Ecto neural progenitor cell (in vitro differentiated cells): ENCODE measurements at places on chromosomes 7 and 10.

DNA sequence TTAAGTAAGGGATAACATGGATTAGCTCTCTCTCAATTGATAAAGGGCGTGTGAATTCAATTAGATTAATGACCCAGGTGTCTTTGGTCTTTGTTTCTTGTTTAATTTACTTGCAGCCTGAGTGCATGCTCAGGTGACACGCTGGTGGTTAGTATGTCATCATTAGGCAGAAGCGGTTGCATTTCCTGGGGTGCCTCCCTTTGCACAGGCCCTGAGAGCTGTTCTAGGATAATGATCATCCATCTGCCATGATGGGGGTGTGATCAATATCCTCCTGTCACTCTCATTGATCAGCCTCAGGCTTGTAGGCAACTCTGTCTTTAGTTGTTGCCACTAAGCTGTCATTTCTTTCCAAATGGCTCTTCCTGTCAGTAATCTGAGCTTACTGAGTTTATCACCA is 99.6 kb upstream of the NPS start:
- no peak for DNase-seq

DNA sequence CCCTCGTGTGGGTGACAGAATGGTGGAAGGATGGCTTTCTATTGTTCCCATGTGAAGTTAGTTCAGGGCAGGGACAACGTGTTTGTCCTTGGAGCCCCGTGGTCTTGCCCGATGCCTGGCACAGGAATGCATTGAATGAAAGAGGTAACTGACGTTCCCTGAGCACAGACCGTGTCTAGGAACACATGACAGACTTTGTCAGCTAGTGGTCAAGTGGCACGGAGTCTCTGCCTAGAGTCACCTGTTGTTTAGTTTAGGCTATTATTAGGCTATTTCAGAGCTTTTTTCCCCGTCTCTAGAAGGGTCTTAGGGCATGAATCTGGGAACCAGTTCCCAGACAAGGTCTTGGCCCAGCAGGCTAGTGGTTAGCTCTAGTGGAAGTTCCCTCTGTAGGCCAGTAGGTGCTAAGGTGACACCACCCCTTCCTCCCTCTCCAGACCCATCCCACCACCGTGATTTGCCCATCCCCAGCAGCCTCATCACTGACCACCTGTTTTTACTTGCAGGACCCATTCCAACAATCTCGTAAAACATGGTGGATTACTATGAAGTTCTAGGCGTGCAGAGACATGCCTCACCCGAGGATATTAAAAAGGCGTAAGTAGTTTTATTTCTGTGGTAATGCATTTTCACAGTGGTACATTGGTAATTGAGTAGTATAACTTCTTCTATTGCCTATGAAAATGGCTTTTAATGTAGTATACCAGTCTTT is 21.4 kb downstream of the DNAJB6 start:
- no peak for DNase-seq

GRCh38 chr7:15647309-15647708 is 39.2 kb downstream of the MEOX2 start:
- DNase-seq: no peak

GRCh38 chr7:150969475-150969874 is 8.6 kb downstream of the KCNH2 start:
- no peak for DNase-seq

DNA sequence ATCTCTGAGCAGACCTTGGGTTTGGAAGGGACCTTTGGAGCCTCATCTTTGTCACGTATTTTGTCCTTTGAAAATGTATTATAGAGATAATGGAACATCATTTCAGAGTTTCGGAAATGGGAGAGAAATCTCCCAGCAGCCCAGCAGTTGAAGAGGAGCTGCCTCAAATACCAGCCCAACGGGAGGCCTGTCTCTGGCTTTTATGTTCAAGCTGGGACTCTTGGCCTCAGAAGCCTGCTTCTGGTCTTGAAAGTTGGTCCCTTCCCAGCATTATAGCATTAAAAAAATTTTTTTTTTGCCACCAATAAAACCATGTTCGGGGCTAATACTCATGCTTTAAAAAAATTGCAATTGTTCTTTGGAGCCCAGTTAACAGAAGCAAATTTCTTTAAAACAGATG is 73.4 kb upstream of the CTBP2 start:
- DNase-seq: peak; percentile 19

GRCh38 chr10:64505501-64505900 is 984.3 kb downstream of the REEP3 start:
- no peak for DNase-seq

GRCh38 chr10:93160140-93160539 is 86.4 kb downstream of the CYP26A1 start:
- no peak for DNase-seq

DNA sequence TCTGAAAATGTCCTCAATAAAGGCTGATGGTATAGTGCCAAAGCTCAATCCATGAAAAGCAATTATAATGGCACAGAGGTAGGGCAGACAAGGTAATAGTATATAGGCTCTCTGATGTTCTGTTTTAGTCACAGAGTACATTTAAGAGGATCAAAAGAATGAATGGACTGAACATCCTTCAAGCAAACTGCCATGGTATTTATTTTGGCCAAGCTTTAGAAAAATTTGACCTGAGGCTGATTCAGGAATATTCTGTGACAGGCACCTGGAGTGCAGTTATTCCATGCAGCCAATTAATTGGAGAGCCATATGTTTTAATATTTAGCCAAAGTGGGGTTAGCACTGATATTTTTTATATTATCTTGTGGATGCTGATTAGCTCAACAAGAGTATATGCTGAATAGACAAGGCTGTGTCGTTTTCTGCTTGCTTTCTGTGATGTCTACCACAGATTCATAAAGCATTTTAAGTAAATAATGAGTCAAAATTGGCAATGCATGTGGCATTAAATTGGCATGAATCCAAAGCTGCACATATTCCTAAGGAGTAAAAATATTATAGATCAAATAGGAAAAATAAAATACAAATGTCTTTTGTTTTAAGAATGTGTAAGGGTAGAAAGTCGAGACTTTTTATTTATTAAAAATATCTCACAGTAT is 177.4 kb downstream of the PCLO start:
- no peak for DNase-seq

DNA sequence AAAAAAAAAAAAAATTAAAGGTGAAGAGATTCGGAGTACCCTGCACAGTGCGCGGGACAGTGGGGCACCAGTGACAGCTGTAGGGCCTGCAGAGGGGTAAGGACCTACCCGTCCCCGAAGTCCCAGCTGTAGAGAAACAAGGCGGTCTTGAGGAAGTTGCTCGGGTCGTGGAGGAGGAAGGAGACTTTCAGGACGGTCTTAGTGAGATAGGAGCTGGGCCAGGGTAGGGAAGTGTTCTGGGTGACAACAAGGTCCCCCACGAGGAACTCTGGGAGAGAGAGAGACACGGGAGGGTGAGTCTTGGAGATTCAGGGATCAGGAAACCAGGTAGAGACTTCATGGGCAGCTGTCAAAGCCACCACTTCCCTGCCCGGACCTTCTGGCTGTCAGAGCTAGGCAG is 9.7 kb downstream of the TMEM130 start:
- DNase-seq: no peak

DNA sequence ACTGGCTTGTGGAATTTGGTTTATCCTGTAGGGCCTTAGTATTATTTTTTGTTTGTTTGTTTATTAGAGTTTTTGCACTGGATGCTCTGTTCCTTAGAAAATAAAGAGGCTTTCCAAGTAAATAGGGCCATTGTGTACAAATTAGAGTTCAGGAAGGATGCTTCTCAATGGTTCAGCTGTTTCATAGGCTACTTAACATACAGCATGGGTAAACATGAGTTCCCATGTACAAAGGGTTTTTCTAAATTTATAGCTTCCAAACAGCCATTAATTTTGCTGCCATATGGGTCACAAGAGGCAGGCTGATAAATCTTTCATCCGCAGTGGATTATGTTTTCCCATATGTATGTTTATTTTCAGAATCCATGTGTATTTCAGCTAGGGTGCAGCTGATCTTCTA is 121.6 kb upstream of the WDR11 start:
- no peak for DNase-seq

DNA sequence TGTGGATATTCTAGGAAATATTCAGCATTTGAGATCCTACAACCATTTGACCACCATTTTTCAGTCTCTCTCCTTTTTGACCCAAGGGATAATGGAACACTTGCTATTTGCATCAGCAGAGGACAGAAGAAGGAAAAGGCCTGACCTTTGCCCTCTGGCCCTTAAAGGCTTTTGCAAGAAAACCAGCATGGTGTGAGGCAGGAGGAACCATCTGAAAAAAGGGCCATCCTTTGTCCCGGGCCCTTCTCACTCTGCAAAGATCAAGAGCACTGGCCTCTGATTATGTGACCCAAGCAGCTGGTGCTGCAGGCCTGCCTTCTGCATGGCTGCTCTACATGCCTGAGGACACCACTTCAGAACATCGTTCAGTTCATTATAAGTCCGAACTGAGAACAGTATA is 133.3 kb upstream of the STK17A start:
- DNase-seq: peak; percentile 68

DNA sequence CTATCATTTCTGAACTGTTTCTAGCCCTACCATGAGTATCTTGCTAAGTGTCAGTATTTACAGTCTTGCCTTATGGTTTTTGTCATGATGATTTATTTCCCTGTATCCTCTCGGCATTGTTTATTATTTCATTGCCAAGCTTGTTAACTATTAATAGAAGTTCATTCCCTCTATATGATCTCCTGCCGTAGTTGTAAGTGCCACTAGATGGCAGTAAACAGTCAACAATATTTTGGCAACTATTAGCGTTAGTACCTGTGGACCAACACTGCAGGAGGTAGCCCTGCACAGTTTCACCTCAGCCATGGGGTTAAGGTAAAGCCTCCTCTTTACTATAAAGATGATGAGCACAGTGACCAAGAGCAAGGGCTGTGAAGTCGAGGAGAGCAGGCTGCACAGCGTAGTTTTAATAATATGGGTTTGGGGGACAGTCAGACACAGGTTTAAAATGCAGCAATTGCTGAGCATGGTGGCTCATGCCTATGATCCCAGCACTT is 26.1 kb upstream of the CCNJ start:
- DNase-seq: no peak

DNA sequence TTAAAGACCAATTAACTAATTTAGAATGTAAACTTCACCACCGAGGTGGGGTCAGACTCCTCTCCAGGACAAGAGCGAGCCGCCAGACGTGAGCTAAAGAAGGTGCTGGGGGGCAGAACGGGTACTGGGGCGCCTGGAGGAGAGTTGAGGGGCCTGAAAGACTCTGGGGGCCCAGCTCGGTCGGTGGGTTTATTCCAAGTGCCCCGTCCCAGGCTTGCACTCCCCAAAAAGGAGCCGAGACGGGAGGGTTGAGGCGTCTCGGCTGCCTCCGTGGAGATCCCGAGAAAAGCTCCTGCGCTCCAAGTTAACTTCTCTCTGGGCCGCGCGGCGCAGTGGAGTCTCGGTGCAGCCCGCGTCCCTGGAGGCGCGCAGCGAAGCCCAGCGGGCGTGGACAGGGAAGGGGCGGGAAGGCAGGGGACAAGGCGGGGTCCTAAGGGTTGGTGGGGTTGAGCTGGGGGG is 553.3 kb downstream of the TFEC start:
- peak; percentile 78 for DNase-seq

- no peak for DNase-seq
Measured at GRCh38 chr10:71542478-71542877, 145.8 kb downstream of the CDH23 start.

DNA sequence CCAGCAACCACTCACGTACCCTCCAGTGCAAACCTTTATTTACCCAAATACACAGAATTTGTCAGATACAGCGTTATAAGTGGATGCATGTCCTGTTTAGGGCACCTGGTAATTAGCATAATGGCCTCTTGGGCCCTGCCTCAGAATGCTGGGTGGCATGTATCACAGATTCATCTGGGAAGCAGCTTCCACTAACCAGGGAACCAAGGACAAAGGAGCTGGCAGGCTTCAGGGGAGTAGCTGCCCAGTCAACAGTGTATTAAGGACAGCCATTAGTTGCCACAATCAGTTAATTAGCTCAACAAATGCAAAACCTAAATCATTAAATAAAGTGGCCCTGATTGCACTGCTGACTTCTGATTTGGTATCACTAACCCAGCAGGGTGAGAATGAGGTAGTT is 105.7 kb downstream of the RAPGEF5 start:
- DNase-seq: no peak

GRCh38 chr7:139829775-139830117 is 682 bp downstream of the TBXAS1 start:
- DNase-seq: no peak

DNA sequence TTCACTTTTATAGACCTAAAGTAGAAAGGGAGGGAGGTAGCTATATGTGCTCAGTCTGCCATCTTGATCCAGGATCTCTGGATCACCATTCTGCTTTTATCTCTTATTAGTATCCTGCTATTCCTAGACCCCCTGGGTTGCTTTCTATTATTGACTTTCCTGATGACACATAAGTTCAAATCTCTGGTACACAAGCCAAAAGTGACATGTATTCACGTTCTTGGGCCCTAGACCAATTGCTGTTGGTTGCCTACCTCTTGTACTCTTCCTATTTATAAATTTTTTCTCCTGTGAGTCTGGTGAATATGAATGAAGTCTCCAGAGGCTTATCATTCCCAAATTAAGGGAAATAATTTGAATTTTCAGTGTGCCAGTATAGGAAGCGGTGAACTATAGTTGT is 56.9 kb downstream of the DNMBP start:
- DNase-seq: no peak

DNA sequence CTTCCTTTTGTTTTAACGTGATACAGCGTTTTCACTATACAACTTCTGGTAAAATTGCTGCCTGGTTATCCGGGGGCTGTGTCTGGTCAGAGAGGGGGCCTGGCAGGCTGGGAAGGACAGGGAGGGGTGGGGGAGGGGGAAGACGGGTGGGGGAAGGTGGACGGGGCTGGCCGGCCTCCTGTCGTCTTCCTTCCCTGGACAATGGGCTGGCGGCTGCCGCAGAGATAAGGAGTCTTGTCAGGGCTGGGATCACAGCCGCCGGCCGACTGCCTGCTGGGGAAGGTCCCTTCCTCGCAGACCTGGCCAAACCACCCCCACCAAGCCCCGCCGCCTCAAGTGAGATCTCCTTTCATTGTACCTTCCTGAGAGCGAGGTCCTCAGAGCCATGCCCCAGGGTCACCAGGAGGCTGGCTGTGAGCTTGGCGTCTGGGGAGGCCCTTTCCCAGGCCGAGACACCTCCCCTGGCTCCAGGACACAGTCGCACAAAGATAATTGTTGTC is 151.2 kb upstream of the TNRC18 start:
- DNase-seq: peak; percentile 80
